CD4-positive, alpha-beta T cell (primary cell): ENCODE measurements at places on chromosomes 1 and 21.

DNA sequence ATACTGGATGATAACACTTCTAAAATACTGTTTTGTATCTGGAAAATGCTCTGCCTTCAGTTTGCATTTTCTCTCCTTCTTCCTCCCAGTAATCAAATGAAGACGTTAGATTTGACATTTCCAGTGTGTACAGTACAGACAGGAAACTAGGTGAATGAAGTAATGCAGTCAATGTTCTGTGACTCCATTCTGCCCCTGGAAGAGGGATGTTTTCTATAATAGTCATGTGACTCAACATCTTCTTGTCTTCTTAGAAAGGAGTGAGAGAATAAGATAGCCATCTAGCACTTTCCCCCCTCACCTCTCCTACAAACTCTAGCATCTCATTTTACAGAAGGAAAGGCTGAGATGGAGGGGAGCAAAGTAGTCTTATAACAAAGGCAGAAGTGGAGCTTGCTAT is 77.6 kb downstream of the DDR2 start:
- no peak for DNase-seq

- no peak for DNase-seq
Observed at GRCh38 chr21:43302062-43302700, 124.8 kb downstream of the SIK1 start.

DNA sequence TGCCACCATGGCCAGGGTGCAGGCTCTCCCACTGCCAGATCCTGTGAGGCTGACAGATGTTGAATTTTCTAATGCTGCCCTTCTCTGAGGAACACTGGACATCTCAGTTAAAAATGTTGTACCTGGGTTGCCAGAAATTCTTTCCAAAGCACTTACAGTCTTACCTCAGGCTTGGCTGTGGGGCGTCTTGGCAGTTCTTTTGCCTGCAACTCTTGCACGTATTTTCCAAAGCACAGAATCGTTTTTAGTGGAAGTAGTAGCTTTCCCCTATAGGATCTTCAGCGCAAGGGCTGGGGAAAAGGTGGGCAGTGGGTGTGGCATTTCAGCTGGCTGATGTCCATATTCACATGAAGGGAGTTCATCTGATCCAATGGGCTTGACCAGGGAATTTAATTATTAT is 53.9 kb downstream of the EDN2 start:
- DNase-seq: no peak

DNA sequence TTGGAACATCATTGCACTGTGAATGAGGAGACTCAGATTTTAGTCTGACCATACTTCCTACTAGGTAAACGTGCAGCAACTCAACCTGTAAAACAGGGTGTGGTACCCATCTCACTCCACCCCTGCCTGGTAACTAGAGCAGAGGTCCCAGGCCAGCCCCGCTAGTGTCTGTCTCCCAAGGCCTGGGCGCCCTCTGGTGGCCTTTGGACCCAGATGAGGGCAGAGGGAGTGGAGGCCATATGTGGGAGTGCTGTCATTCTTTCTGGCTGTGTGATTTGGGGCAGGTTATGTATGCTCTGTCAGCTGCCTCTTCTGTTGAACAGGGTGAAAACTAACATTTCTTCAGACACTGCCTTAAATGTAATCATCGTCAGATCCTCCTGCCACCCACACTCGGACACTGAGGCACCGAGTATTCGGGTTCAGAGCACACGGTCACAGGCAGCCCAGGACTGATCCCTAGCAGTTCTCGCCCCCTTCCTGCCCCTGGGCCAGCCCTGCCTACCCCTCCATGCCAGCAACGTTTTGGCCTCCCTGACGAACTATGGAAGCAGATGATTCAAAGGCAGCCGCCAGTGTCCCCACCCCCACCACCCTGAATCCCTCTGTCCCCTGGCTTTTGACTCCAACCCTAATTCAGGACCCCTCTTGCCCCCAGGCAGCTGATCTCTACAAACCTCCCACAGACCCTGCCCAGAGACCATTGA is 76.0 kb downstream of the CD247 start:
- DNase-seq: peak; percentile 84

- no peak for DNase-seq
Observed at GRCh38 chr1:159889821-159890252, 10.1 kb downstream of the CFAP45 start.

- DNase-seq: no peak
Observed at GRCh38 chr1:208025031-208025430, 114.1 kb upstream of the CD34 start.

DNA sequence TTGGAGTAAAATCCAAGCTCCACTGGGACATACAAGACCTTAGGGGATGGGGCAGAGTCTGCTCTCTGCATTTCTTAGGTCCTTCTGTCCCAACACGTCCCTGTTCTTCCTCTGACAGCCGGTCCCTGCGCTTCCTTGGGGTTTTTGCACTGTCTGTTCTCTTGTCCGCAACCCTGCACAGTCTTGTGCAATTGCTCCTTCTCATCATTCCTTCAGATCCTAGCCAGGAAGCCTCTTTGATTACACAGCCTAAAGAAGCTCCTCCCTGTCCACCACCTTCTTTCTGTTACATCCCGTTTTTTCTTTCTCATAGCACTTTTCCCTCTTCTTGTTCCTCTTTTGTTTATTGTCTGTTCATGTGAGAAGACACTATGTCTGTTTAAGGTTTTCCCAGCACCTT is 19.9 kb downstream of the ACOT11 start:
- no peak for DNase-seq

- DNase-seq: no peak
Observed at GRCh38 chr1:40956407-40956806, 23.1 kb upstream of the CTPS1 start.

GRCh38 chr1:9490605-9491339 is 48.5 kb upstream of the SLC25A33 start:
- peak; percentile 89 for DNase-seq

DNA sequence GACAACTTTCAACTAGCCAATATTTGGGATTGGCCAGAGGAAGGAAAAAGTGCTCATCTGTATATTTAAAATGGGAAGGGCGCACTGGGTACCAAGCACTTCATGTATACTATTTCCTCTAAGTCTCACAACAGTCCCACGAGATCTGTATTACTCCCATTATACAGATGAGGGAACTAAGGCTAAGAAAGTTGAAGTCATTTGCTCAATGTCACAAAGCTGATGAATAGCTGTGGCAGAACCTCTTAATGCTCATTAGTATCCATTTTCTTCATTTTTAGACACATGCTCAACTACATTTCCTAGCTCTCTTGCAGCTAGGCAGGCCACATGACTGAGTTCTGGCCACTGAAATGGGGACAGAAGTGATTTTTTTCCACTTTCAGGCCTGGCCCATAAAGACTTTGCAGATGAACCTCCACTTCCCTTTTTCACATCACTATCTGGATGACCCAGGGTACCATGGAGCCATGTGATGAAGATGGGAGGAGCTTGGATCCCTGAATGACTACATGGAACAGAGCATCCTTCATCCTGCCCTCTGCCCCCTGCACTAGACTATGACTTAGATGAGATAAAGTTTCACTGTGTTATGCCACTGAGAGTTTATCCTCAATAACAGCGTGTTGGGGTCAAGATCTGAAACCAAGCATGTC is 31.8 kb downstream of the ATF3 start:
- no peak for DNase-seq

- no peak for DNase-seq
Observed at GRCh38 chr1:178940068-178940765, 69.3 kb upstream of the ANGPTL1 start.

DNA sequence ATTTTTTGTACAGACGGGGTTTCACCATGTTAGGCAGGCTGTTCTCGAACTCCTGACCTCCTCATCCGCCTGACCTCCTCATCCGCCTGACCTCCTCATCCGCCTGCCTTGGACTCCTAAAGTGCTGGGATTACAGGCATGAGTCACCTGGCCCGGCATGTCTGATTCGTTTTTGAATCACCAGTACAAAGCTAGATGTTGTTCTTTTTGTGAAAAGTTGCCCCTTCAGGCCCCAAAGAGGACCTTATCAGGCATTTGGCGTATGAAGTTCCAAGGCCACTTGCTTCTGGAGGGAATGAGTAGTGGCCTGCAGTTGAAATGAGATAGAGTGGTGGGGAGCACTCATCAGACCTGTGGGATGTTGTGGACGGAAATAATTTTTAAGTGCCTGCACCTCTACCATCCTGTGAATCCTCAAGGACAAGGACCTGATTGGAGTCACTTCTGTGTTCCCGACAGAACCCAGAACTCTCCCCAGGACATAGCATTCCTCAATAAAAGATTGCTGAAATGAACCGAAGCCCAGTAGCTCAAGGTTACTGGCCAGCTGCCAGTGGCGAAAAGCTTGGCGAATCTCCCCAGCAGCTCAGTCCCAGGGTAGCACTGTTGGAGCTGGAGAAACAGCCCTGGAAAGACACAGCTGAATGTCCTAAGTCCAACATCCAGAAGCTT is 50.1 kb downstream of the NDUFS5 start:
- DNase-seq: no peak

- no peak for DNase-seq
Observed at GRCh38 chr1:87424541-87424940, 95.9 kb downstream of the LMO4 start.

DNA sequence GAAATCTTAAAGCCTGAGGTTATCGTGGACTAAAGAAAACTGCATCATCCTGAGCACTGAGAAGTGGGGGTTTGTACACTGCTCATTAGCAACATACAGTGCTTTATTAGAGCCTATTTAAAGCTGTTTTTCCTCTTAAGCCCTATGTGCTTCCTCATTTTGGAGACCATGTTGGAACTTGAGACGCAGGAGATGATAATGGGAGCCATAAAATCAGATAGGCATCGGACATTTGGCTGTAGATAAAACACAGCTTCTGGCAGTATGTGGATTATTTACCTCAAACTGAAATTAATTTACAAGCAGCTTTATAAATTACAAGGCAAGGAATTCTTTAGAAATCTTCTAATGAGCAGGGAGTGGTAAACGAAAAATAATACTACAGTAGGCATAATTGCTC is 147.7 kb upstream of the IVNS1ABP start:
- DNase-seq: no peak

DNA sequence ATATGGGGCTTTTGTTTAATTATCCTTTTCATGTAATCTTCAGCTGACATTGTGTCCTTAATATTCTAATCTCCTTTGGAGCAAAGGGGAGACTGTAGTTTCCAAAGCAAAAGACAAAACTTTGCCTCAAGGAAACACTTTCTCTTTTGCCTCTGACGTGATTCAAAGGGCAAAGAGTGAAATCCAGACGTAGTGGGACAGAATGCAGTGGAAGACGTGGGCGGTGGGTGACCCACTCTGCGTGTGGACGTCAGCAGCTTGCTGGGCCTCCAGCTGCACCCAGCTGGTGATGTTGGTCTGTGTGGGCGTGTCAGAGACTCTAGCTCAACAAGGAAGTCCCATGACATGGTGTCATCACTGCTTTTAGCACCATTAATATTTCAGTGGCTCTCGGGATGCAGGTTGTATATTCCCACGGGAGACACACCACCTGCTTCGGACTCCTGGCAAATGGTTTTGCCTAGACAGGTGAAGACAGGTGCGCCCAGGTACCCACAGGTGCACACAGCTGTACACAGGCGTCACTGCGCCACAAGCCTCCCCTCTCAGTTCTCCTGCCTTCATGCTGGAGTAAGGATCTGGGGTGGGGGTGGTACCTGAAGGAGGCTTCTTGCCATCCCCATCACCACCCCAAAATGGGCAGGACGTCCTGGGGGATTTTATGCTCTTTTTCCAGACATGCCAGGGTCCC is 292.1 kb upstream of the VAMP3 start:
- no peak for DNase-seq

- DNase-seq: no peak
Observed at GRCh38 chr1:178101654-178102053, 7.8 kb downstream of the RASAL2 start.

DNA sequence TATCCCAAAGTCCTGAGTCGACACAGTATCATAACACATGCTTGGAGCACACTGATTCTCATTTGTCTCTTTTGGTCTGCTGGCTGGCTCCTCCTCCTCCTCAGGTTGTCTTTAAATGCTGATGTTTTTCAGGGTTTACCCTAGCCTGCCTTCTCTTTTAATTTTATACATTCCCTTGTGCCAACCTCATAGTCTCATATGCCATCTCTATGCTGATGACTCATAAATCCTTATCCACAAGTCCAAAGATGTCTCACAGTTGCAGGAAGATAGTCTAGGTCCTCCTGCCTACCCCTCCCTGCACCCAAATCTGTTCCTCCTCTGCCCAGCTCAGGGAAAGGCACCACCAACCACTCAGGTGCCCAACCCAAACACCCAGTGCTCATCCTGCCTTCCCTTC is 108.3 kb downstream of the SIPA1L2 start:
- no peak for DNase-seq

DNA sequence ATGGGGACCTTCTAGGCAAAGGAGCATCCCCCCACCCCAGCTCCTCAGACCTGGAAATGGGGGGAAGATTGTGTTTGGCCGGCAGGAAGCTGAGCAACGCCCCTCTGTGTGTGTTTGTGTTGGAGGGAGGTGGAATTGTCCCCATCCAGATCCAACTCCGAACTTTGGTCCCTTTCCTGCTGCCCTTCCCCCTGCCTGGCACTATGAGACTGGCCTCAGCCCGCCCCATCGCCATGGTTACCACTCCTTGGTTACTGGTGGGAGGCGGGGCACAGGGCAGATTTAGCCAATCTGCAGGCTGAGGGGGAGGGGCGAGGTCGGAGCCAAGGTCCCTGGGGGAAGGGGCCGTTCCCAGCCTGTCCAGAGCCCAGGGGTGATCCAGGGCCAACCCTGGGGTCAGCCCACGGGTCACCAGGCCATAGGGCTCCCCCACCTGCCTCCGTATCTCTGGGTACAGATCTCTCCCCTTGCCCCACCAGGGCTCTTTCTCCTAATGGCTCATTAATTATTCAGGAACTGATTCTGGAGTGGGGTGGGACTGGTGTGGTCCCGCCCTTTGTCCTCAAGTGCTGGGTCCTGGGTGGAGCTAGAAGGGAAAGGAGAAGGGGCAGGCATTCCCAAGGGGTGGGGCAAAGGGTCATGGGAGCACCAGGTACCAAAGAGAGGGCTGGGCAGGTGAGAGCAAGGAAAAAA is 15.2 kb downstream of the PTPRF start:
- DNase-seq: no peak

GRCh38 chr1:100396651-100397050 is 44.3 kb downstream of the CDC14A start:
- DNase-seq: no peak

DNA sequence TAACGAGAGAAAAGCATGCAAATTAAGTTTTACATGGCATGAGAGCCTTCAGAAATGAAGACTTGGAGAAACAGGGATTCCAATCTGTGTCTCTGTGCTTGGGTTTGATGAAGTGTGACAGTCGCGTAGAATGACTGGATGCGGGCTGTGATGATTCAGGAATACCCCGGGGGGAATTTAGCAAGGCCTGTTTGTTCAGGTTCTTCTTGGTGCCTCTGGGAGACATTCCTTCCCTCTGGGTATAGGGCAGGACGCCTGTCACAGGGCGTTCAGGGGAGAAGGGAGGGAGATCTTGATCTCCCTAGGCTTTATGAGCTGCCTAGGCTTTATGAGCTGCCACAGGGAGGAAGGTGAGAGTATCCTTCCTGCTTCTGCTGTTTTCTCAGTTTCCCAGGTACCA is 36.6 kb downstream of the DOP1B start:
- no peak for DNase-seq

DNA sequence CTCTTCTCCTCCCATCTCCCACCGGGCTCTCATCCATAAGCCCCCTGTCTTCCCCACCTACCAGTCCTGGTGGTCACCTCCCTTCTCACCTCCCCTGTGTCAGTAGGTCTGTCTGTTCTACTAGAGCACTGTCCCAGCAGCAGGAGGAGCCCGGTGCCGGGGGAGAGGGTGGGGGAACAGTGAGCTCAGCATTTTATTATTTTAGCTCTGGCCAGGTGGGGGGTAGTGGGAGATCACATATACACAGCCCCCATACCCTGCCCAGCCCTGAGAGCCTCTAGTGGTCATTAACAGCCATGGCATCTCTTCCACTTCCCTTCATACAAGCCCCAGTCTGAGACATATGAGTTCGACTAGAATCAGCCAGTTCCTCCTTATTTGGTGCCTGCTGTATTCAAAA is at the start of gene TMOD4:
Gene TMOD4 (minus strand): TSS at position 119 of the 400 bp plus-strand sequence. CDS start 1,106 bp downstream, outside the sequence.
- no peak for DNase-seq
